Left renal cortex interstitium (tissue), 4 donors: ENCODE measurements at places on chromosomes 13 and 19.

DNA sequence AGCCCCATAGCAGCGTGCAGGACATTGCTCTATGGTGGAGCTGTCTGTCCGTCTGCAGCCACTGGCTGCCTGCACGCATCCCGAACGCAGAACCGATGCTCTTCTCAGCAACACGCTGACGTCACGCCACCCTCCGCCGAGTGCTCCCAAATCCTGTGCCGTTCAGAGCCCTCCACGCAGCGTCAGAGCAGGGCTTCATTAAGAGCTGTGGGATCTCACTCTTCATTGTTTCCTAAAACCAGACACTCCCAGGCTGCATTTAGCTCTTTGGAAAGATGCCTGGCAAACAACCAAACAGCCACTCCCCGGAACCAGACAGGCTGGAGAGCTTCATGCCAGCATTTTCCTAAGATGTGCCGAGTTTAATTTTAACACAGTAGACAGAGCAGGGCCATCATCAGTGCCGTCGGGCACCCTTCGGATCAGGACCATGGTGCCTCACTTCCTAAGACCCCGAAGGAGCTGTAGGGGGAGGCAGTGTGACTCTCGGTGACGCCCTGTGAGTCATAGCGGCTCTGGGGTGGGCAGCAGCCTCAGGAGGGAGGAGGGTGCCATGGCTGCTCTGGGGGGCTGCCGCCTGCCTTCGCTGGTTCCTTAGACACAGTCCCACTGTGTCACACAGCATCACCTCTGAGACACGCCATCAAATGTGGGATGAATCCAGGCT is 131.5 kb upstream of the MCF2L start:
- DNase-seq = no peak

GRCh38 chr13:31530922-31531321 is 208.4 kb upstream of the RXFP2 start:
- DNase-seq = no peak

DNA sequence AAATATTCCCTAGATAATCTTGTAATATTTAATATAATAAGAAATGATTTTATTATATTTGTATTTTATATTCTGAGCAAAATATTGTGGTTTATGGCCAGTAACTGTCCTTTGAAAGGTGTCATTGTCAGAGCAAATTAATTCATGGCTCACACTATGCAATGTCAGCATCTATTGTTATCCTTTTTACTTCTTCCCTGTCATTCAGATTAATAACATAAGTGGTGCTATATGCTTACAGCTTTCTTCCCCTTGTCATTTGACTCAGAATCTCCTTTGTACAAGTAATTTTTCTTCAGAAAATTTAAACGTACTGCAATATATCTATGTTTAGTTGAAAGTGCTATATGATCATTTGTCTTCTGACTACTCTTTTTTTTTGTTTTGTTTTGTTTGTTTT is 1738.2 kb upstream of the MIR17HG start:
- DNase-seq = no peak

- no peak for DNase-seq
These were observed 1559.0 kb upstream of the SLC10A2 start for GRCh38 chr13:104625201-104625600.

- no peak for DNase-seq
These were observed 17.4 kb downstream of the UFM1 start for GRCh38 chr13:38366954-38367645.

DNA sequence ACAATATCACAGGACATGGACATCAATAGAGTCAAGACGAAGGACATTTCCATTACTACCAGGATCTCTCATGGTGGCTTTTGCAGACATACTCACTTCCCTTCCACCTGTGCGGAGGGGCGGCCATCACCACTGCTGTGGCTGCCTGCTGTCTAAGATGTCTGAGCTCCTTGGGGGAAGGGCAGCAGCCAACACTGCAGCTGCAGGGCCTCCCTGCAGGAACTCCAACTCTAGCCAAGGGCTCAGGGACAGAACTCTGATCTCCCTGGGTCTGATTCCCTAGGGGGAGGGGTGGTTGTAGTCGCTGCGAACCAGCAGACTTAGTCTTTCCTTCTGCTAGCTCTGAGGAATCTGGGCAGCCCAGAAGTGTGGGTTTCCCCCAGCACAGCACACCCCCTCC is 78.9 kb upstream of the ANKRD10 start:
- no peak for DNase-seq

DNA sequence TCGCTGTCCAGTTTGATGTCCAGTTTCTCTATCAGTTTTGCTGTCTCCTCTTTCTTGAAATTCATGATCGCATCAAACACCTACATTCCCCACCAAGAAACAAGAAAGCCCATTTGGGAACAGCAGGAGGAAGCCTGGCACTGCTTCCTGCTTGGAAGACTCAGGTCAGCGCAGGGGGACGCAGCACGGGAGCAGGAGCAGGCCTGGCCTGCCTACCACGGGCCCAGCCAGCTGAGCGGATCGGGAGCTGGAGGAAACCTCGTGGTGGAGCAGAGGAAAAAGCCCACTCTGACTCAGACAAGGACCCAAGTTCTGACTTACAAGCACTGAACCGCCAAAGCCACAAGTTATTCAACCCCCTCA is 3.9 kb downstream of the EEF2 start:
- DNase-seq = no peak

- no peak for DNase-seq
These were observed 243.6 kb upstream of the CSNK1A1L start for GRCh38 chr13:37348916-37349643.

- DNase-seq = no peak
These were observed 964 bp downstream of the PAK4 start for GRCh38 chr19:39126312-39127187.

GRCh38 chr19:19423322-19423721 is 17.8 kb downstream of the GATAD2A start:
- DNase-seq = no peak
